ENCODE measurements at places on chromosomes 3 and 15.

DNA sequence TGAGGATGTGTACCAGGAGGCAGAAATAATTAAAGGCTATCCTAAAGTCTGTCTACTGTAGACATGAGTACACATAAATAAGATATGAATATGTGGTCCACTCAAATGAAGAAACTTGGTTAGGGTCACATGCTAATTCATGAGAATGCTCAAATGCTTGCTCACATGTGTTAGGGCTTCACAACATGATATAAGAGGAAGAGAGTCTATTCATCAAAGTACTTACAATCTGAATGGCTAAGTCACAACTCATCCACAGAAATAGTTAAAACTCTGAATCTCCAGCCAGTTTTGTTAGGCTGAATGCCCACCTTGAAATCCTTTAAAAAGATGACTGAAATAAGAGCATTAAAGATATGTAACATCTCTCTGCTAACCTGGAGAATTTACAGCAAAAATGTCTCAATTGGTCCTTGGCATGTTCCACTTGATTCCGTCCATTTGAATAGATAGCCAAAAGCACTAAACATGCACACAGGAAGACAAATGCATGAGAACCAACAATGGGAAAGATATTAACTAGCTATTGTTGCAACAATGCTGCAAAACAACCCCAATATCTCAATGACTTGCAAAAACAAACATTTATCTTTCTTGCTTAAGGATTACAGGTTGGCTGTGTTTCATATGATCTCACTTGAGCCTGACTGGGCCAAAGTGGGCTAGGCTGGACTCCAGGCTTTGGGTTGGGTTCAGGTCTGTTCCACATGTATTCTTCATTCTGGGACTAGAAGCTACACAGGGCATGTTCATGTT lies 10.6 kb upstream of the TBC1D5 start:
- DNase-seq, result no peak

GRCh38 chr3:114809668-114810413 lies 337.2 kb downstream of the ZBTB20 start:
- DNase-seq, result peak; percentile 4

GRCh38 chr3:187377842-187378241 lies 9.7 kb downstream of the RTP4 start:
- no peak for DNase-seq

- peak; percentile 51 for DNase-seq
Observed at GRCh38 chr3:152269831-152270734, 1.4 kb downstream of the MBNL1 start.

DNA sequence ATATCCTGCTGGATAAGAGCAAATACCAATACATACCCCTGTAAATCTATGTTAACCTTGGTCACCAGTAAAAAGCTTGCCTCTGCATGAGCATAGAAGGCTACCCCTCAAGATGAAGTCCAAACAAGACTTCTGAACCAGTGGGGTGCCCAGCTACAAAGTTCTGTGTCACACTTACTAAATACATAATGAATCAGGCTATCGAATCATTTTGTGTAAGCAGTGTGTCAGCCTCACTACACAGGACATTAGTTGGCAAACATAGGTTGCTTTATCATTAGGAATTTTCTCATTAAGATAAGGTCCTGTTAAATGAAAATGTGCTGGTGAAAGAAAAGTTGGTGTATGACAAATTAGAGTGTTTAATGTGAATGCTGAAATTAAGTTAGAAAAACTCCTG lies 452.0 kb downstream of the MFSD1 start:
- no peak for DNase-seq

GRCh38 chr3:110414855-110415254 lies 656.8 kb upstream of the NECTIN3 start:
- no peak for DNase-seq

DNA sequence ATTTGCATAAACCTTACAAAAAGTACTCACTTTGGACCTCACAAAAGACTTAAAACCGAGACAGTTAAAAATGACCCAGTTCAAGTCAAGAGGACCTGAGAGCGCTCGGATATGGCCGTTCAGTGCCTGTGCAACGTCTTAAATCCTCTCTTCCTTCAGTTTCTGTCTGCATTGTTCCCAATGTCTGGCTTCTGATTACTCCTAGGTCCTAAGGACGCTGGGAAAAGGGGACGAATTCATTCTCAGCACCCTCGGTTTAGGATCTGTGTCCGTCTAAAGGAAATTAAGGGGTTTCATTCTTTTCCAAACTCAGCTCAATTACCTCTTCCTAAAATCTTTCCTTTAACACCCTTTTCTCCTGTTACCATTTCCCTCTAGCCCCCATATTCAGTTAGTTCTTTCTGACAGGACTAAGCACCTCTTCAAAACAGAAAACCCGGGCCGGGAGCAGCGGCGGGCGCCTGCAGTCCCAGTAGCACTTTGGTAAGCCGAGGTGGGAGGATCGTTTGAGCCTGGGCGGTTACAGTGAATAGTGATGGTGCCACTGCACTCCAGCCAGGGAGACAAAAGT lies 970 bp downstream of the DPPA4 start:
- DNase-seq, result peak; percentile 4

DNA sequence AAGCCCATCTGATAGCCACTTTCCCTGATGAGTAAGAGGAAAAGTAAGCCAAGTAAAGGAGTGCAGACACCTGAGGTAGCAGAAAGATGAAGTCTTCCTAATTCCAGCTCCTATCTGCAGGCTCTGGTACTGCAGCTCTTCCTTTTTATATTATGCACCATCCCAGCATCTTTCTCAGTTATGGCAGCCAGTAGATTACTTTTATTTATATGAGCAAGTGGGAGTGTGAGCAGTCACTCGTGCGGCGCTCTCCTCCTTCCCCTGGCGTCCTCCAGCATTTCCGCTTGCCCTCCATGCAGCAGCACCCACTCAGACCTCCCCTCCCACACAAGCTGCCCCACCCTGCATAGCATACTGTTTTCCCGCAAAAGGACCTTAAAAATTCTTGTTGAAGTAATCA lies 465.9 kb upstream of the DPPA4 start:
- no peak for DNase-seq

DNA sequence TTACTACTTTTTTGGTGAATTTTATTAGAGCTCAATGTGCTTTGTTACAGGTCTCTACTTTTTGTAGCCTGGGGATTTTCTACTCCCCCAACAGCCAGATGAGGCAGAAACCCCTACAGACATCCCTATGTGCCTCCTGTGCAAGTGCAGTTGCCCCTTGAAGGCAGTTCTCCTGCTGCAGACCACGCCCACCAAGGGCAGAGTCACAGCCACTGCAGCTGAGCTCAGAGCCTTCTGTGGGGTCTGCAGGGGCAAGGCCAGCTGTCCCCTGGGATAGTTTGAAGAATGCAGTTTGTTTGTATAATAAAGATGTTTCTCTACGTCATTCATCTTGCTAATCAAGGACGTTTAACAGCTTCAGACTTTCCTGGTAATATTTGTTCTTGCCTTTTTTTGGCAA lies 76.8 kb downstream of the NPAP1 start:
- no peak for DNase-seq

DNA sequence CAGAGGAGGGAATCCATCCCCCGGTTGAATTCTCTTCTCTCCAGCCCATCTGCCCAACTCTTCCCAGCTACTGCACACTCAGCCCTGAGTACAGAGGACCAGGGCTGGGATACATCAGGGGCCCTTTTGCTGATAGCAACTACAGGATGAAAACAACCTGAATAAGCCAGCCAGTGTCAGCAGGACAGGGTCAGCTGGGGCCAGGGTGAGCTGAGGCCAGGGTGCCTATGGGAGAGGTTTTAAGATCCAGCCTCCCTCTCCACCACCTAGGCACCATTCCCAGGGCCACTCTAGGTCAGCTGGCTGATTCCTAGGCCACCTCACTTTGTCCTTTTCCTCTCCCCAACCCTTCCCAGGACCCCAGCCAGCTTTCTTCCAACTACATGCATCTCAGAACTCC lies 83.8 kb downstream of the MRPL46 start:
- no peak for DNase-seq

DNA sequence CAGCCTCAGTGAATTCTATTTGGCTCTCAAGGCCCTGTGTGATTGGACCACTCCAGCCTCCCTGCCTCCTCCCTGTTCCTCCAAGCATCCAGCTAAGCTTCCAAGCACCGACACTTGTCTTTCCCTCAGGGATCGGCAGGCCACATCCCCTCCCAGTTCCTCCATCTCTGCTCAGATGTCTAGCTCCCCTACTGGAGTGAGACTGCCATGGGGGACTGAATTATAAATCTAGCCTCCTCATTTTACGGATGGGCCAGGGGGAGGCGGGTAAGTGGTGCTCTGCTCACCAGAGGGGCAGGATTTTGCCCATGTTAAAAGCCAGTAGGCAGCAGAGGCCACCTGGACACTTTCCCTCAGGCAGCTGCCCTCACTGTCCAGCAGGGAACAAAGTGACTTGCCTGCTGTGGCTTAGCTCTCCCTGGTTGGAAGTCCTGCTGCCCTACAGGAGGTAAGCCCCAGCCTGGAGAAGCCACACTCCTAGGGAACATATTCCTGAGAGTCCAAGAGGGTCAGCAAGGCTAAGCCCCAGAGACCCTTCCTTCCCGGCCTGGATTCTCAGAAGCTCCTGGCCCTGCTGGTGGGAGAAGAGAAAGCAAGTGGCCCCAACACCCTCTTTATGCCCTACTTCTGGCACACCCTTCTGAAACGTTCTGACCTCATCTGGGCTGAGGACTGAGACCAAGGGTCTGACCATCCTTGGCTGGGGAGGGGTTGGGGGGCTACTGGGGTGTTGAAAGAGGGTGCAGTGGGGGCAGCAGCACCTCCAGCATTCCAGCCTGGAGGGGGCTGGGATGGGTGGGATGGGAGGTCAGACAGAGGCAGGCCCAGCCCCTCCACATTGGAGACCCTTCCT lies 9.1 kb upstream of the HHATL start:
- DNase-seq, result no peak

GRCh38 chr3:69433121-69433968 lies 47.5 kb upstream of the FRMD4B start:
- DNase-seq, result no peak

DNA sequence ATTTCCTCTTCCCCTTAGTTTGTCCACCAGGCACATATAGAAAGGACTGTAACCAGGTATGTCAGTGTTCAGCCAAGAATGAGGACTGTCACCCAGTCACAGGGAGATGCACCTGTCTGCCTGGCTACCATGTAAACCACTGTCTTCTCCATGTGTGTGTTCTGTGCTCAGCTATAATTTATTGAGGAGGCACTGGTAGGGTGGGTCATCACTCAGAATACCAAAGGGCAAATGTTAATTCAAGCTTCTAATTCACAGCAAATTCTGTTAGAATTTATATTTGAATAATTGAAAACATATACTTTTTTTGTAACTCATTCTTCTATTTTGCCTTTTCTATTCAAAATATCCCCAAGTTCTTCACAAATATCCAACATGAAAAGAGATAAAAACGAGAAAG lies 780.4 kb downstream of the MECOM start:
- no peak for DNase-seq

DNA sequence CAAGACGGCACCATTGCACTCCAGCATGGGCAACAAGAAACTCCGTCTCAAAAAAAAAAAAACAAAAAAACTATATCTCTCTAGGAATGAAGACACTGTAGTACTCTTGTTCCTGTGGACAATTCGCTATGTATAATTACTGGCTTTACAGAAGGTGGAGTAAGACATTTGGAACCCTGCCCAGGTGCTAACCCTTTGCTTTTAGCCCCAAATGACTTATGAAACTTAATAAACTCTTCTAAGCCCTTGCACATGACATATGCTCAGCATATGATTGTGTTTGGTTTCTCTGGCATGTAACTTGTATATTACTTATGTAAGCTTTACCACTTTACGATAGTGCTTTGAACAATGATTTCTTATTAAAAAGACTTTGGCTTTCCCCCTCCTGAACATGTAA lies 27.3 kb upstream of the PRTG start:
- DNase-seq, result no peak

- DNase-seq, result peak; percentile 63
Observed at GRCh38 chr3:47163169-47164006, 525 bp downstream of the SETD2 start.

DNA sequence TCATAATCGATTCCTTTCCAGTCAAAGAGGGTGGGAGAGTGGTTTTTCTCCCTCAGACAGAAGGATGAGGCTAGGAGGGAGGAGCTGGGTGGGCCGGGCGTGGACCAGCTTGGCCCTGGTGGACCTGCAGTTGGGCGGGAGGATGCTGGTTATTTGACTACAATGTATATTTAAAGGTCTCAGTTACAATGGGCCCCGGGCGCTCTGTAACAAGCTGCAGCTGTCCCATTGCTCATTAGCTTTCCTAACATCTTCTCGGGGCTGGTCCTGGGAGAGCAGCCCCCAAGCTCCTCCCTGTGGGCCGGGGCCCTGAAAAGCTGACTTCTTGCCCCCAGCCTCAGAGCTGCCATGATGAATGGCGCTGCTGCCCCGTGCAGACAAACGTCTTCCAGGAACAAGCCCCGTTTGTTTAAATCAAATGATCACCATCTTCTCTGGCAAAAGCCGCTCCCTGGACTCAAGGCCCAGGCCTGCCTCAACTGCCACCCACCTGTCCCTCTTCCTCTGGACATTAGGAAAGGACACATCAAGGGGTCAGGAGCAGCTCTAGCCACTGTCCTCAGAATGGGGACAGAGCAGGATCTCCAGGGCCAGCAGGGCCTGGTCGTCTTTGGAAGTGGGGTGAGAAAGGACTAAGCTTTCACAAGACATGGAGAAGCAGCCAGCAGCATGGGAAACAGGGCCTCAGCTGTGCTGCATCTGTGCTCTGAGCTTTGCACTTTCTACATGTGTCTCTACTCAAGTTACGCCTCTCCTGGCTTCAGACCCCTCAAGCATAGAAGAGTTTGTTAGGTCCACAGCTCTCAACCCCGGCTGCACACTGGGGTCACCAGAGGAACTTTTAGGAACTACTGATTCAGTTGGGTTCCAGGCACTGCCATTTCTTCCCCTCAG lies 38.6 kb downstream of the MAGEF1 start:
- DNase-seq, result no peak

- DNase-seq, result no peak
Observed at GRCh38 chr15:81387621-81388435, 13.8 kb upstream of the TMC3 start.

DNA sequence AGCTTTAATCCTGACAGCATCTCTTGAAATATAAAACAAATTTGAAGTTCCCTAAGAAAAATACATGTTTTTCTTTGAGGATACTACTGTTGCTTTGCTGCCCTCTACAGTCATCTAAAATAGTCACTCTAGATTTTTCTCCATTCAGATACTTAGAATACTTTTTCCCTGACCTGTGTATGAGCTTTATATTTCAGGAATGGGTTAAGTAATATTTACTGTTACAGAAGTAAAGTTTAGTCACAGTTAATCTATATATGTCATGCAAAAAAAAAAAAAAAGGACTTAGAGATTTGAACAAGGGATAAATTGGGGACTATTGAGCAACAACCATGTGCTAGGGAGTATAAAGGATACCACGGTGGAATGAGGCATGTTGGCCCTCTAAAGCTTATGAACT lies 8.8 kb downstream of the NECTIN3 start:
- DNase-seq, result no peak
